ENCODE measurements at places on chromosomes 4 and X.

GRCh38 chrX:104419926-104420325 lies 146.1 kb upstream of the IL1RAPL2 start:
- DNase-seq: no peak

DNA sequence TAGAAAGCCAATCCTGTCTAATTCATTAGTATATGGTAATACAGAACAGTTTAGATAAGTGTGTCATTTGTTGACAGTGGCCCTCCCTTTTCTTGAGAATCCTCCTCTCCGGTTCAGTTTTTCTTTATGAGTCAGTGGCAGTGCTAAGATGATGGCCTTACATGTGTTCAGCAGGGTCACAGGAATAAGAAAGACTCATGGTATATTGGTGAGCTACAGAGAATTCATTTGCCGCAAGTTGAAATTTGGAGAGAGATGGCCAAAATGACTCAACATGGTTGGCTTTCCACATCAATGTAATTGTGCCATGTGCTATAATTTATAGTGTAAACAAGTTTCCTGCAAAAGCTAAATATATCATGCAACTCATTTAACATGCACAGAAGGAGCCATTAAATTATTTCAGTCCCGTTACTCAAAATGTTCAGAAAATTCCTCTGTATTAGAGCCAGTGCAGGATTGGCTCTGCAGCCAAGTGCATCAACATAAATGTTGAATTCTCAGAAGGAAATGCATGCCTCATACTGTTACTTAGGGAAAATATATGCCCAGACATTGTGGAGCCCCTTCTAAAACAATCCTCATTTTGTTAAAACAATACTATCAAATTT lies 374.3 kb downstream of the AFF2 start:
- DNase-seq: no peak

DNA sequence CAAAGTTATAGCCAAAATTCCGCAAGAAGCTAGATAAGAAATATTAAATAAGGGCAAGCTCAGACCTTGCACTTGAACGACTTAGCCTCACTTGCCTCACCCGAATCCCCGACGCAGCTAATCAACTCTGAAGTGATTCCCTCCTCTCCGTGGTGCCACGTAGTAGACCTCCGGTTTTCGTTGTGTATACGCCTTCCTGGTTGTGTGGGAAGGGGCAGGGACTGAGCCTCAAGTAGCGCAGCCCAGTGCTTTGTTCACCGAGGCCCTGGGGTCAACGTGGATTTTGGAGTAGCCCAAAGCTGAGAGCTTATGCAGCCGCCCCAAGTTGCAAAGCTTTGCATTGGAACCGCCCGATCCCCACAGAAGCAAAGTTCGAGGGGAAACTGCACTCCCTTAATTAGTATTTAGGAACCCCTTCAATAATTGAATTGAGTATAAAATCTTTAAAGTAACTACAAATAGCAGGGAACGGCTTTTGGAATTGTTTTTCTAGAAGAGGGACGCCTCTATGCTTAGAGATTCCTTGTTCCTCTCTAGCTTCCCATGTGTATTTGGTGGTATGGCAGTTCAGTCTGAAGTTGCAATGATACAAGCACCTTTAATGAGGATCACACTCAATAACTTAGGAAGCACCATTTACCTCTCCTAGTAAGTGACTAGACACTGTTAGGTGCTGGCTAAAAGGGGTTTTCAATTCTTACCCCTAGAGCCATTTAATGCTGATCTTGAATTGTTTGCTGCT lies 55.7 kb downstream of the LINC00632 start:
- peak; percentile 55 for DNase-seq

- no peak for DNase-seq
These were observed 25.7 kb upstream of the CXCL8 start for GRCh38 chr4:73714647-73715046.

DNA sequence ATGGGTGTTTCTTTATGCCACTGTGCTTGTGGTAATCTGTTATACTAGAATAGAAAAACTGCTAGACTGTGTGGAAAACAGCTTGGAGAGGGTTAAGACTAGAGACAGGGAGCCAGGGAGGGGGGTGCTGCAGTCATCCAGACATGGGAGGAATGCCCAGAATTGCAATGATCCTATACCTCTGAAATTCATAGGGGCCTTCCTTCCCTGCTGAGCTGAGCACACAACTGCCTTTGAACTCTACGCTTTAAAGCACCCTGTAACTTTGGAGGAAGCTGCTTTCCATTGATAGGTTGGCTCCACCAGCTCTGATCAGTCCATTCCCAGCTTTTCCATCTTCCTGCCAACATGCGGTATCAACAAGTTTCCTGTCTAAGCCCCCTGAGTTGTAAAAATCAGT lies 155.9 kb upstream of the RASGEF1B start:
- no peak for DNase-seq

DNA sequence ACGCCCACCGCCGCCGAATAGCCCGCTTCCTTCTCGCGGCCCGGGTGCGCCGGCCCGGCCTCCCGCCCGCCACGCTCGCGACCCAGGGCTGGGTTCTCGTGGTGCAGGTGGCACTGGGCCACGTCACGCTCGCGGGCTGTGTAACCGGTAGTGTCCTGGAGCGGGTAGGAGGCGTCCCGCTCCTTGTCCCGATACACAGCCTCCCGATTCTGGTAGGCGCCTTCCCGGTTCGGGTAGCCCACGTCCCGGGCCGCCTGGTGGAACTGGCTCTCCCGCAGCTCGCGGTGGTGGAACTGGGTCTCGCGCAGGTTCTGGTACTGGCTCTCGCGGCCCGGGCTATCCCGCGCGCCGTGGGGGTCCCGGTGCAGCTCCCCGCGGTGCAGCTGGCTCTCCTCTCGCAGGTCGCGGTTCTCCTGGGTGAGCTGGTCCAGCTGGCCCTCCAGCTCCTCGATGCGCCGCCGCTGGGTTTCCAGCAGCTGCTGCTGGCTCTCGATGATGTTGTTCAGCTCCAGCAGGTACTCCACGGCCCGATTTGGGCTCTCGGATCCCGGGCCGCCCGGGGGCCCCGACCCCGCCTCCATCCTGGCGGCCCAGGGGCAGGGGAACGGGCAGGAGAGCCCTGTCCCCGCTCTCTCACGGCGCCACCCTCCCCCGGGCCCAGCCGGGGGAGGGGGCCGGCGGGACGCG lies 39.3 kb upstream of the IQSEC2 start:
- DNase-seq: no peak

GRCh38 chr4:129748991-129749390 lies 653.0 kb downstream of the C4orf33 start:
- no peak for DNase-seq

DNA sequence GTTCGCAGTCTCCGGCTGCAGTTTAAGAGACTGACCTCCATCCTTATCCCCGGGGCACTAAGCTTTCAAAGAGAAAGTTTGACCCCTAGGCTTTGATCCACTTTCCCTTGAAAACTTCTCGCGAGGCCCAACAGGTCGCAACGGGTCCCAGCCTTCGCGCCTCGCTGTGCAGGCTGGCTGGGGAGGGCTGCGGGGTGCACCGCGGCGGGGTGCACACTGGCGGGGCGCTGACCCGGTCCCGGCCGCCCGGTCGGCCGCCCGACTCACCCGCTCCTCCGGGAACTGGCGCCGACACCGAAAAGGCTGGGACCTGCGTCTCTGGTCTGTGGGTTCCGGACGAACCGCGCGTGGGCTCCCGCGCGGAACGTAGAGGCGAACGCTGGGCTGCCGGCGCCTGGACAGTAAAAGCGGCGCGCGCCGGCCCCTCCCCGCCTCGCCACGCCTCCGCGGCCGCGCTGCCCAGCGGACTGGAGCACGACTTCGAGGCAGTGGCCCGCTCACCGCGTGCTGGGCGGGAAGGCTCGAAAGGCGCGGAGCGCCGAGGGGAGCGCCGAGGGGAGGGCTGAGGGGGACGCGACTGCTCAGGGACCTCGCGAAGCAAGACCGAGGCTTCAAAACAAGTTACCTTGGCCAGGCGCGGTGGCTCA lies at the start of gene TAF7L:
TSS of gene TAF7L (minus strand) at position 378 of the 647 bp plus-strand sequence. CDS start 3,791 bp downstream, outside the sequence.
- DNase-seq: no peak

DNA sequence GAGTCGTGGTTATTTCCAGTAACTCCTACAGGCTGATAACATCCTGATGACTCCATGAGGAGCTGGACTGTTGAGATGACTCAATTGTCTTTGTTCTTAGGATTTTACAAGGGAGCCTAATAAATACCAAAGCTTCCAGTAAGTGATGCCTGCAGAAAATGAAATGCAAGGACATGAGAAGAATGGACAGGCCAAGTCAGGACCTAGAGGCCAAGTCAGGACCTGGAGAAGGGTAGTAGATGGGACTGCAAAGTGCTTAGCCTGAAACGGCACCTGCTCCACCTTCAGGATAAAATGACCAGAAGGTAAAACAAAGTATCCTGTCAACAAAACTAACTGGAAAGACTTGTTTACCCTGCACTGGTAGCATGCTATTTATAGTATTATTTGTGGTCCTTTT lies 6.4 kb upstream of the SLC10A6 start:
- no peak for DNase-seq

GRCh38 chr4:180380733-180381132 lies 1862.5 kb upstream of the TENM3 start:
- DNase-seq: no peak

GRCh38 chrX:94676285-94676684 lies 1002.3 kb downstream of the FAM133A start:
- no peak for DNase-seq

GRCh38 chr4:122879001-122879400 lies 43.4 kb downstream of the NUDT6 start:
- DNase-seq: no peak

DNA sequence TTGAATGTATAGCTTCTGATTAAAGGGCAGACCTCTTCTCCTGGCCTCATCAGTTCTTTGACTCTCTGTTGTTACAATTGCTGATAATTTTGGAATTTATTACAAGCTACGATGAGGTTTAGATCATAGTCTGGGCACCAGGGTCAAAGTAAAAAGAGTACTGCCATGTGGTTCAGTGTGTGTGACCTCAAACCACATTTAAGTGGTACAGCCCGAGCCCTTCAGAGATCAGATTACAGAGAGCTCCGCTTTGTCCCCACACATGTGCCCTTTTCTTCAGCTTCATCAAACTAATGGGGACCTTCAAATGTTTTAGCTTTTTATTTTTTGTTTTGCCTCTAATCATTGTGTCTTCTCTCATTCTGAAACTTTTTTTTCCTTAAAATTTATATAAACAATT lies 37.1 kb downstream of the SPANXN2 start:
- no peak for DNase-seq

GRCh38 chrX:54166915-54167314 lies 16.1 kb downstream of the FAM120C start:
- DNase-seq: no peak

GRCh38 chr4:58553031-58553430 lies 1442.8 kb upstream of the IGFBP7 start:
- no peak for DNase-seq

- no peak for DNase-seq
These were observed 587.1 kb upstream of the CPEB2 start for GRCh38 chr4:14415146-14415545.
